ENCODE measurements at places on chromosomes 4 and X.

DNA sequence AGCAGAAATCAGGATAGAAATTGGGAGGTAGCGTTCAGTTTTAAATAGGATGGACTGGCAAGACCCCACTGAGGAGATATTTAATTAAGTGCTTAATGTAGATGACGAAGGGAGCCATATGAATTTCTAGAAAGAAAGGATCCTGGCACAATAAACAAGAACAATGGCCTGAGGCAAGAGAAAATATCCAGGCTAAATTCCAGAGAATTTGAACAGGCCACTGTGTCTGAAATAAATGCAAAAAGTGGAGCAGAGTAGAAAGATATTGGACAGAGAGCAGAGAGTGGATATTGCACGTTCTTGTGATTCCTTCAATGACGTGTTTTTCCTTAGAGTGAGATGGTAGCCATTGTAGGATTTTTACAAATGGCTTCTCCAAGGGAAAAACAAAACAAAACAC lies 1504.8 kb downstream of the C4orf33 start:
- DNase-seq: no peak

- no peak for DNase-seq
These were observed 601.3 kb downstream of the SPRY1 start for GRCh38 chr4:123997776-123998449.

- DNase-seq: no peak
These were observed 472.4 kb downstream of the ZNF674 start for GRCh38 chrX:46072791-46073190.

DNA sequence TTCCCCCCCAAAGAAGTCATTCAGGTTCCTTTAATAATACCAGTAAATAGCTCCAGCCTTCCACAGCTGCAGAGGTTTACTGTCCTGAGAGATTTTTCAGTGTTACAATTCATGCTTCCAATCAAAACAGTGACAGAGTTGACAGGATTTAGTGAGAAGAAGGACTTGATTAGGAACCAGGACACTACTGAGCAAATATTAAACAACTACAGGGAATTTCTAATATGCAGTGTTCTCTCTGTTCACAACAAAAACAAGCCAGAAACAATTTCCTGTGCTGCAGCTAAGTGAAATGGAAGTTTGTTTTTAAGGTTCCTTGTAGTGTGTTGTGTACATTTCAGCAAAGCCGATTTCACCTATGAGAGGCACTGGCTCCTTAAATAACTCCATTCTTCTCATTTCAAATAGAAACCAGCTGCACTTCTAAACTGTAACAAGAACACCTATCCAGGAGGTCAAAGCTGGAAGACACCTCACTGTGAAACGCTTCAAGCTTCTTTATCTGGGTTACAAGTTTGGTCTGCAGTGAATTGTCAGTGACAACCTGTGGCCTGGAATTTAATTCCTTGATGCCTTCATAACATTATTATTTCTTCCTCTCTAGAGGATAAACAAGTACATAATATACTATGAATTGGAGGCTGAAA lies 149.3 kb downstream of the RASL11B start:
- DNase-seq: no peak

DNA sequence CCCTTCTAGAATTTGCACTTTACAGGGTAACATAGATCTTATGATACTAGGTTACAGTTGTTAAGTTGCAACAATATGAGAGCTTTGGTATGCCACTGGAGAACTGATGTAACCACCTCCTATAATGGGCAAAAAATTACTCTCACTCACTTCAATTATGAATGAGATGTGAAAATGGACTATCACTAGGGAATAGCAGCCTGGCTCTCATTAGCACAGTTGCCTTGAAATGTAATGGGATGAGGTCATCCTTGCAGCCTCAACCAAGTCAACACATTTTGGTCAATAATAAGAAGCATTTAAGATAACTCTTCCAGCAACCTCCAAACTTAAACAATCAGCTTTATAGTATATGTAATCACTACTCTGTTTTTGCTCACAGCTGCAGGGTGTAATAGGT lies 69.4 kb downstream of the TBC1D9 start:
- DNase-seq: no peak

GRCh38 chr4:16117164-16117563 lies 33.3 kb upstream of the PROM1 start:
- DNase-seq: no peak

DNA sequence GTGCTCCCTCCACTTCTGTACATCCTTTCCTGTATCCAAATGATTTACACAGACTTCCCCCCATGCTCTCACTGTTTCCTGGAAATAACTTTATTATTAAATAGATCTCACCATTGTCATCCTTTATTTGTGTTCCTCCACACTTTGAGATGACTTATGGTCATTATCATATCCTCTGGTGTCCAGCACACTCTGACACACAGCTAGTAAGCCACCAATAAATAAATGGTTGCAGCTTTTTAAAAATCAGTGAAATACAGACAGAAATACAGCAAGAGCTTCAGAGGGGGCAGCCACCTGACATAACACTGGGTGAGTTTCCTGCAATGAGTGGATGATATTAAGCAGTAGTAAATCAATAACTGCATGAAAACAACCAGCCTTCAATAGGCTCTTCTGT lies 2036.4 kb upstream of the AGA start:
- no peak for DNase-seq

DNA sequence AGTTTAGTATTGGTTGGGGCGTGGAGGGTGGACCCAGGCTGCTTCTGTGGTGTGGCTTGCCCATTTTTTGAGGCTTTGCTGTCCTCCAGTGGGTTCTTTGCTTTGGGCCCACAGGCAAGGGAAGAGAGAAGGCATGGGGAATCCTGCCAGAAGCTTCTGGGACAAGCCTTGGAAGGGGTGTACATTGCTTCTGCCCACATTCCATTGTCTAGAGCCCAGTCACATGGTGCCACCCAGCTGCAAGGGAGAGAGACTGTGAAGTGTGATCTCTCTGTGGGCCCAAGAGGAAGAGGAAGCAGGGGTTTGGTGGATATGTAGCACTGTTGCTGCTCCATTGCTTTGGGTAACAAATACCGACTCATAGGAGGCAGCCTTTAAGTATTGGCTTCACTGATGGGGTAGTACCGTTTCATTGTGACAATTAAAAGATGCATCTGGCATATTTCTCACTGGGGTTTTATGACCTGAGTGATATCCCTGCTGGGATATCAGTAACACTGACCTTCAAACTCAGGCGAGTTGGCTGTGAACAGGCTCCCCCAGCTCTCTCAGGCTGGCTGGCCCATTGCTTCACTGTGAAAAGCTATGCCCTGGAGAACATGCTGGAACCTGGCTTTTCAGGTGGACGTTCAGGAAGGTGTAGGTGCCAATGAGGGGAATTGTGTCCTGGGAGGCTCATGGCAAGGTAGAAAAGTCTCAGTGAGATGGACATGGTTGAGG lies 85.9 kb downstream of the CLDN34 start:
- no peak for DNase-seq

DNA sequence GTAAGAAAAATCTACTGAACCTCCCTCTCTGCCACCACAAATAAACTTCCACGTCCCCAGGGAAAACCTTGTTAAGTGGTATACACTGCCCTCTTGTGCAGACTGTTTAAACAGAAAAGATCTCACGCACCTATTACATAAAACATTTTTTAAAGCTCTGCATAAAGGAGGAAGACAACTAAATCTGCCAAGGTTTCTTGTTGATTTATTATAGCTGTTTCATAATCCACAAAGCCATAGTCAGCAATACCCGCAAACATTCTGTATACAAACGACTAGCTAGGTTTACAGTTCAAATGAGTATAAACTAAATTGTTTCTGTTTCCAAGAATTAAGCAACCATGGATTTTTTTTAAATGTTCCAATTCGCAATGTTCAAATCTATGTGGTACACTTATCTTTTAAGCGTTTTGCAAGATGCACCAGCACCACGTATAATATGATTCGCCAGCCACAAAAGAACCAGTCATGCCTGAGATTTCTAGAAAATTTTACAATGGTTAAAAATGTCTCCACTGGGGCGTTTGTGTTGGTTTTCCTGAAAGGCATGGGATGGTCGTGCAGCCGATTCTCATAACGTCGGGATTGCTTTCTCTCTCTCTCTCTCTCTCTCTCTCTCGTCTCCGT lies 164.6 kb downstream of the PRKX start:
- no peak for DNase-seq

GRCh38 chr4:38138363-38138762 lies 178.2 kb downstream of the PTTG2 start:
- DNase-seq: peak; percentile 12

GRCh38 chr4:152937336-152938236 lies 1.5 kb downstream of the FHDC1 start:
- peak; percentile 61 for DNase-seq

DNA sequence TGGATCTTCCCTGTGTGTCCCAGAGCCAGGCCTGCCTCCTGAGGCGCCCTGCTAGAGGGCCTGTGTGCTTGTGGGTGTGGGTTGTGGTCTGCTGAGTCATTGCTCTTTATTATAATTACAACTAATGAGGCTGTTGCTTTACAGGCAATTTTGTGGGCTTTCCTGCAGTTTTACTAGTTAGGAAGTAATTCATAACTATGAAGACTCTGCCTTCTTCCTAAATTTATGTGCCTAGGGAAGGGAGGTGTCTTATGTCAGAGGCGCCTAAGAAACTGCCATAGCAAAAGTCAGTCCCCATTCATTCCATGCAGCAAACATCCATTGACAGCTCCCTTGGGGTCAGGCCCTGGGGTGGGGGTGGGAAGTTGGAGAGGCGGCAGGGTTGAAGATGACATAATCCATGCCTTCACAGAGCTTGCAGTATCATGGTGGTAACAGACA lies 359.2 kb downstream of the IDS start:
- peak; percentile 76 for DNase-seq

GRCh38 chrX:140767646-140768045 lies 58.1 kb downstream of the LINC00632 start:
- DNase-seq: no peak

Measured in islet precursor cell (in vitro differentiated cells).